ENCODE measurements at places on chromosomes 13 and 19.

GRCh38 chr13:56563663-56564062 lies 577.1 kb upstream of the PRR20A start:
- H3K4me1 ChIP-seq, result no peaks in the 10 kb centered on the region
- no peak overlapping the region for H3K27ac ChIP-seq
- H3K4me3 ChIP-seq, result no peak overlapping the region
- no peaks in the 10 kb centered on the region for H3K36me3 ChIP-seq
- peaks cover 2% of the 10 kb centered on the region for H3K27me3 ChIP-seq

DNA sequence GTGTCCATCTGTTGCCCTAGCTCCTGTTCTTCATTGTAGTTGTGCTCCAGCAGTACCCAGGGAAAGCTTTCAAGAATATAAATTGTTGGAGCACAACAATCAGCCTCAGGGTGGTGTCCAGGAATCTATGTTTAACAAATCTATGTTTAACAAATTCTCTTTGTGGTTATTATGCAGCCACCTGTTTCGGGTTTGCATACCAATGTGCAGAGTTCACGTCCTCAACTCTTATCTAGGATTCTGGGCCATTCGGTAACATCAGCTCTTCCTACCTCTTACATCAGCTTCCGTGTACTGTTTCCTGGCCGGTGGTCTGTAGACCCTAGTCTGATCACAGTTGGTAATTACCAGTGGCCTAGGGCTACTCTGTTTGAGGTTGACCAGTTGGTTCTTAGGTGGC lies 17.0 kb downstream of the MTUS2 start:
- no peaks in the 10 kb centered on the region for H3K4me1 ChIP-seq
- no peak overlapping the region for H3K4me3 ChIP-seq
- no peak for DNase-seq
- H3K27ac ChIP-seq, result no peak overlapping the region

GRCh38 chr19:21352830-21353229 lies 6.0 kb upstream of the ZNF738 start:
- DNase-seq, result no peak
- H3K4me1 ChIP-seq, result no peaks in the 10 kb centered on the region
- peaks cover 1% of the 10 kb centered on the region for H3K36me3 ChIP-seq
- H3K4me3 ChIP-seq, result no peak overlapping the region

- H3K27me3 ChIP-seq, result no peaks in the 10 kb centered on the region
- no peak for DNase-seq
- no peak overlapping the region for H3K4me3 ChIP-seq
- peak overlapping the region; percentile 35 for H3K27ac ChIP-seq
- H3K4me1 ChIP-seq, result peaks cover 20% of the 10 kb centered on the region
Measured at GRCh38 chr13:40272776-40273139, 393.7 kb downstream of the FOXO1 start.

- no peak for DNase-seq
- no peak overlapping the region for H3K4me3 ChIP-seq
- no peak overlapping the region for H3K27ac ChIP-seq
- H3K4me1 ChIP-seq, result no peaks in the 10 kb centered on the region
- peaks cover 6% of the 10 kb centered on the region for H3K27me3 ChIP-seq
Measured at GRCh38 chr19:14915116-14915515, 26.2 kb upstream of the OR7C2 start.

DNA sequence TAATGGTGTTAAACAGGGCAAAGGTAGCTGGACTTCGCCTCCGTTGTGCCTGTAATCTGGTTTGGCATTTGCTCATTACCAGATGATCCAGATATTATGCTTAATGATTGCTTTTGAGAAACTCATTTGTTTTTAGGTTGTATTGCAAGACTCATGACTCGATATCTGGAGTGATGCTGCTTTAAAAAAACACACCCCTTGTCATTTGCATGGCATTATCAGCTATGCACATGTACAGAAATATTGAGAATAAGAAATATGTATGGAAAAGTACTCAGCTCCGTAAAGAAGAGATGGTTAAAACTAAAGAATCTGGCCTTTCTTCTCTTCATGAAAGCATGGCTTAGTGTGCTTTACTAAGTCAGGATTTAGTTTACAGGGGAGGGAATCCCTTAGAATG lies 95.0 kb downstream of the ARHGEF7 start:
- H3K4me3 ChIP-seq, result no peak overlapping the region
- no peak overlapping the region for H3K27ac ChIP-seq
- H3K36me3 ChIP-seq, result peaks cover 8% of the 10 kb centered on the region
- no peak for DNase-seq
- H3K4me1 ChIP-seq, result peaks cover 6% of the 10 kb centered on the region

- no peak for DNase-seq
- peaks cover 11% of the 10 kb centered on the region for H3K4me1 ChIP-seq
- H3K27ac ChIP-seq, result peak overlapping the region; percentile 95
- H3K4me3 ChIP-seq, result peak overlapping the region; percentile 90
- H3K27me3 ChIP-seq, result no peaks in the 10 kb centered on the region
Measured at GRCh38 chr19:10332158-10332964, 968 bp downstream of the RAVER1 start.

GRCh38 chr13:29266756-29267733 lies 328.4 kb downstream of the SLC7A1 start:
- H3K4me1 ChIP-seq, result no peaks in the 10 kb centered on the region
- no peaks in the 10 kb centered on the region for H3K36me3 ChIP-seq
- H3K4me3 ChIP-seq, result no peak overlapping the region
- no peak overlapping the region for H3K27ac ChIP-seq

- no peak overlapping the region for H3K4me3 ChIP-seq
- H3K4me1 ChIP-seq, result no peaks in the 10 kb centered on the region
- no peaks in the 10 kb centered on the region for H3K27me3 ChIP-seq
Measured at GRCh38 chr13:73040968-73041596, 17.7 kb upstream of the KLF5 start.

GRCh38 chr19:14394167-14394566 lies 12.9 kb downstream of the ADGRE5 start:
- no peak for DNase-seq
- H3K27me3 ChIP-seq, result no peaks in the 10 kb centered on the region
- H3K36me3 ChIP-seq, result peaks cover 48% of the 10 kb centered on the region
- H3K27ac ChIP-seq, result no peak overlapping the region

DNA sequence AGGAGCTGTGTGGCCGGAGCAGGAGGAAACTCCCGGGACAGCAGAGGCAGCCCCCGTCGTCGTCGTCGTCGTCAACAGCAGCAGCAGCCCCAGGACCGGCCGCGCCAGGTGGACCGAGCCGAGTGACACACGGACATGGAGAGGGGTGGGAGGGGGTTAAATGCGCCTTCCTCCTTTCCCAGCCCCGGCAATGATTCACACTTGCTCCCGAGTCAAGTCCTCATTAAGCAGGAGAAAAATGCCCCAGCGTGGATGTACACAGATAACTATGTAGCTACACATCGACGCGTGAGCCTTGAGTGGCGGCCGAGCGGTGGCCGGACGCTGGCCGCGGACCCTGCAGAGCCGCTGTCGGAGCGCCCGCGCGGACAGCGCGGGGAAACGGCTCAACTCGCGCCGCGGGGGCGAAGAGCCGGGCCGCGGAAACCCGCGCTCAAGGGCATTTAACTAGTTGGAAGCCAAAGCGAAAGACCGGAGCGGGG lies 645 bp downstream of the UBL3 start:
- peaks cover 11% of the 10 kb centered on the region for H3K36me3 ChIP-seq
- peaks cover 45% of the 10 kb centered on the region for H3K4me1 ChIP-seq
- peak overlapping the region; percentile 95 for H3K27ac ChIP-seq
- H3K4me3 ChIP-seq, result peak overlapping the region; percentile 97

DNA sequence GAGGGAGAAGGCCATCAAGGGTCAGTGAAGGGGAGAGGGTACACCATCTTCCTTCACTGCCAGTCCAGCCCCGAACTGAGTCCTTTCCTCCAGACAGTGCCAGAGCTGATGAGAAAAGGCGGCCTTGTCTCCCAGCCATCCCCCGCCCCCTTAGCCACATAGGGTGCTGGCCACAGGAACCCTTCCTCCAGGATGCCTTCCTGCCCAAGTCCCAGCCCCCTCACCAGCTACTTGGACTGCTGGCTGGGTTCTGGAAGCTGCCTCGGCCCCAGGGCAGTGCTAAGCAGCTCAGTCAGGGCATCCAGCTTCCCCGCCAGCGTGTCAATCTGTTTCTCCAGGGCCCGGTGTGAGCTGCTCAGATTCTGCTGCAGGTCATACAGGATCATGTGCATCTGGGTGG lies 12.6 kb upstream of the SMG9 start:
- no peak for DNase-seq
- H3K4me1 ChIP-seq, result peaks cover 84% of the 10 kb centered on the region
- H3K4me3 ChIP-seq, result no peak overlapping the region
- H3K36me3 ChIP-seq, result peaks cover 78% of the 10 kb centered on the region
- H3K27me3 ChIP-seq, result no peaks in the 10 kb centered on the region

- H3K4me1 ChIP-seq, result no peaks in the 10 kb centered on the region
- H3K36me3 ChIP-seq, result no peaks in the 10 kb centered on the region
- H3K27me3 ChIP-seq, result no peaks in the 10 kb centered on the region
Measured at GRCh38 chr13:107590556-107590955, 624.8 kb downstream of the LIG4 start.

DNA sequence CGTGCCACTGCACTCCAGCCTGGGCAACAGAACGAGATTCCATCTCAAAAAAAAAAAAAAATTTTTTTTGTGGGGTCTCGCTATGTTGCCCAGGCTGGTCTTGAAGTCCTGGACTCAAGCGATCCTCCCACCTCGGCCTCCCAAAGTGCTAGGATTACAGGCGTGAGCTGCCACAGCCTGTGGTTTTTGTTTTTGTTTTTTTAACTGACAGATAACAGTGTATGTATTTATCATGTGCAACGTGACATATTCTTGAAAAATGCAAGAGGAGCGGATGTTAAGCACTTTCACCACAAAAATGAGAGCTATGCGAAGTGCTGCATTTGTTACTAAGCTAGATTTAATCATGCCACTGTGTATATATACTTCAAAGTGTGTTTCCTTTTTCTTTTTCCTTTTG lies 49.0 kb downstream of the ARHGEF18 start:
- no peak for DNase-seq
- no peak overlapping the region for H3K27ac ChIP-seq
- H3K4me1 ChIP-seq, result peaks cover 26% of the 10 kb centered on the region
- H3K4me3 ChIP-seq, result no peak overlapping the region

DNA sequence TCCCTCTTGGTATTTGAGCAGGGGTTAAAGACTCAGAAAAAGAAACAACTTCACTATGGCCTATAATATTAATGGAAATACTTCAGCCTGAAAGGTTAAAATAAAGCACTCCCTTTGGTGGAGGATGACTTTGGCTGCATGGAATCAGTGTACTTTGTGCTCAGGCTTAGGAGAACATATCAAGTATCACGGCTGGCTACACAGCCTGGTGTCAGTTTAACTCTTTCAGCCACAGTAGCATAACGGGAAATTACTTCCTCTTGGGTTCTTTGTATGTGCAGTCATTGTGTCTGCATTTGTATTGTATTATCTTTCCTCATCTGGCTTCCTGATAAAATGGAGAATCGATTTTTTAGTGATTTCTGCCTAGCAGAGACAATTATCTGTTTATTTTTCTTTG lies 239.0 kb downstream of the GGACT start:
- H3K36me3 ChIP-seq, result peaks cover 7% of the 10 kb centered on the region
- DNase-seq, result no peak
- no peaks in the 10 kb centered on the region for H3K27me3 ChIP-seq
- H3K27ac ChIP-seq, result no peak overlapping the region

DNA sequence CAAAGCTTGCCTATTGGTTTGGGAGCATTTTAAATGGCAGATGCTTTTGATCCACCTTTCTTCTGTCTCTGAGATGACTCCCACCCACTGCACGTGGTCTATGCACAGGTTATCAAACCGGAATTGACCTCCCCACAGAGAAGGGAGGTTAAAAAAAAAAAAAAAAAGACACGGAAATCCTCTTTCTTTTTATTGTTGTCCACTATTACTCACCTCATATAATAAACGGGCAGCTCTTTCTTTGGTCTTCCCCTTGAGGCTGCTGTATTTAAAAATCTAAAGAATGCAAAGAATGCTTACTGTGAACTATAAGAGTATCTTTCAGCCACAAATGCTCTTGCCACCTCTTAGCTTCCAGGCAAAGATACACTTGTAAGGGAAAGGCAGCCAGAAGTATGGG lies 329.7 kb downstream of the NDFIP2 start:
- H3K36me3 ChIP-seq, result no peaks in the 10 kb centered on the region
- no peak for DNase-seq
- H3K27ac ChIP-seq, result no peak overlapping the region
- H3K4me1 ChIP-seq, result no peaks in the 10 kb centered on the region

DNA sequence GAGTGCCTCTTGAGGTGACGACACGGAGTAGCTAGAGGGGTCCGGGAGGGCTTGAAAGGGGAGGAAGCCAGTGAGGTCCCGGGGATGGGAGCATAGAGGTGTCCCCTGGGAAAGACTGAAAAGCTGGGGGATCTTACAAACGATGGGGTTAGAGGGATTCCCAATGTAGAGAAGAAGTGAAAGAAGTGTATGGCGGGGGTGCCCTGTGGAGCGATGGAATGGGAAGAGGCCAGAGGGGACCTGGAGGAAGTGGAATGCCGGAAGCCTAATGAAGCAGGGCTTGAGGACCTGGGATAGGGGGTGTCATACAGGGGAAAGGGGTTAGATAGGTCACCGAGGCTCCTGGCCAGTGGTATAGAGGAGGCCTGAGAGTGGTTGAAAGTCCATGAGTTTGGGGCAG lies 580 bp downstream of the AP2A1 start:
- DNase-seq, result no peak
- H3K4me3 ChIP-seq, result peak overlapping the region; percentile 97
- H3K36me3 ChIP-seq, result peaks cover 3% of the 10 kb centered on the region
- H3K4me1 ChIP-seq, result peaks cover 24% of the 10 kb centered on the region
- H3K27ac ChIP-seq, result peak overlapping the region; percentile 54

GRCh38 chr13:44046428-44046827 lies 166.7 kb downstream of the LACC1 start:
- no peaks in the 10 kb centered on the region for H3K36me3 ChIP-seq
- no peak overlapping the region for H3K27ac ChIP-seq
- H3K27me3 ChIP-seq, result peaks cover 2% of the 10 kb centered on the region
- no peaks in the 10 kb centered on the region for H3K4me1 ChIP-seq
- no peak overlapping the region for H3K4me3 ChIP-seq

DNA sequence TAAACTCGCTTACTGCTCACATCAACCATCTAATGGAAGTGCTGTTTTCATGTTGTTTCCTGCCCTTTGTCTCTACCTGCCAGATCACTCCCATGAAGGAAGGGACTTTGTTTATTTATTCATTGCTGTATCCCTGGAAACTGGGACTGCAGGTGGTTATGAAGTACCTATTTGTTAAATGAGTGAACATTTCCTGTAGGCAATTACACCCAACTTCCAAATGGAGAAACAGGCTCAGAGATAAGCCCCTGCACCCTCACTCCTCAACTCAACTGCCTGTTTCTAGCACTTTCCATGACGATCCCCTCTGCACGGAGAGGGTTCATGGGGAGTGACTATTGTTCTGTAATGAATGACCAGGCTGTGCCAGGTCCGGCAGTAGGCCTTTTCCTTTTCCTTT lies 1.9 kb upstream of the SELENOW start:
- peak overlapping the region; percentile 96 for H3K4me3 ChIP-seq
- peaks cover 12% of the 10 kb centered on the region for H3K4me1 ChIP-seq
- H3K36me3 ChIP-seq, result peaks cover 12% of the 10 kb centered on the region
- peaks cover under 1% of the 10 kb centered on the region for H3K27me3 ChIP-seq

All from activated T-helper 1 cell treated with anti-CD3 and anti-CD28 coated beads, Interleukin-12 subunit alpha, Interleukin-12 subunit beta, Interleukin-2, Interleukin-4 antibody, amounts not matched to agents 30 ng/mL and 10 ng/mL and 1 ng/mL, durations not matched to agents 14 hours and 24 hours and 36 hours (primary cell).